Activated naive CD8-positive, alpha-beta T cell treated with anti-CD3 and anti-CD28 coated beads, Interleukin-2, amount 50 U/mL, for 16 hours (primary cell): ENCODE measurements at places on chromosomes 5 and 9.

GRCh38 chr9:13361076-13361475 lies 81.6 kb upstream of the MPDZ start:
- DNase-seq: no peak

DNA sequence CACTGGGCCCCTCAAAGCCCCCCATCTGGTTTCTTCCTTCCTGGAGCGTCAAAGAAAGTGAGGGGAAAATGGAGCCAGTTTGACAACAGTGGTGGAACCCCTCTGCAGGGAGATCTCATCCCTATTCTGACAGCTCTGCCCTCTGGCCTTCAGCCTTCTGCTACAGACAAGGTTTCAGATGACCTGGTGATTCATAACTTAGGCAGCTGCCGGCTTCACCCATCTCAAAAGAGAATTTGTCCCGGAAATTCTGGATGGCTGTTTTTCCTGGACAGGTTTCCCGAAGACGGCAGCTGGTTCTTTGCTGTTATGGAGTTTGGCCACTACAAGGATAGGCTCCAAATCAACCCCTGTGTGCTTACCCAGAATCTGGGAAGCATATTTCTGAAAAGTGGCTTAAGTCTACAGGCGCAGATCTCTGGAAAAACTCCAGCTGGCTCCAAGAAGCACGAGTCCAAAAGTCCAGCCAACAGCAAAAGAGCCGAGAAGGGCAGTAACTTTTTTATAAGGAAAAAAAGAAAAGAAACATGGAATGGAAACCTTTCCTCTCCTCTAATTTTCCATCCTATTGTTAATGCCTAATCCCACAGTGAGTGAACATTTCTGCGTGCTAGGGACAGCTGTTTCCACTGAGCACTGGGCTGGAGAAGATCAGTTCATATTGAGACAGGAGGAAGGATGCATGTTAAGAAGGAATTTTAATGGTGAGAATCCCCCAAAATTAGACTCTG lies 54.5 kb downstream of the ZNF366 start:
- no peak for DNase-seq

DNA sequence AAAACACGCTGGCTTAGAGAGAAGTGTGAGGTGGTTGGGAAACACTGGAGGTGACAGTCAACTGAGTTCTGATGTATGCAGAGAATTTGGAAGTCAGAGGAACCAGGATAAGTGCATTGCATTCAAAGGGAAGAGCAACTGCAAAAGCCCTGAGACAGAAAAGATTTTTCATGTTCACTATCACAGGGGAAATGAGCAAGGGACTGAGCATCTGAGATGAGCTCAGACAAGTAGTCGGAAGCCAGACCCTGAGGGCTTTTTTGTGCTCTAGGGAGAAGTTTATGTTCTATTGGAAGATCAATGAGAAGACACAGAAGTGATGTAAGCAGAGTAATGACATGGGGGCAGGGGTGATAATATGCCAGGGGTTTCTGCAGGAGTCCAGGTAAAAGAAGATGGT lies 97.5 kb downstream of the HTR4 start:
- no peak for DNase-seq

GRCh38 chr9:110521206-110521605 lies 58.3 kb downstream of the SVEP1 start:
- DNase-seq: no peak
